ENCODE measurements at places on chromosomes 1 and 21.

GRCh38 chr1:193448682-193449461 lies 262.5 kb upstream of the B3GALT2 start:
- no peak for DNase-seq

- no peak for DNase-seq
Observed at GRCh38 chr1:27353629-27354028, 11.8 kb downstream of the SYTL1 start.

DNA sequence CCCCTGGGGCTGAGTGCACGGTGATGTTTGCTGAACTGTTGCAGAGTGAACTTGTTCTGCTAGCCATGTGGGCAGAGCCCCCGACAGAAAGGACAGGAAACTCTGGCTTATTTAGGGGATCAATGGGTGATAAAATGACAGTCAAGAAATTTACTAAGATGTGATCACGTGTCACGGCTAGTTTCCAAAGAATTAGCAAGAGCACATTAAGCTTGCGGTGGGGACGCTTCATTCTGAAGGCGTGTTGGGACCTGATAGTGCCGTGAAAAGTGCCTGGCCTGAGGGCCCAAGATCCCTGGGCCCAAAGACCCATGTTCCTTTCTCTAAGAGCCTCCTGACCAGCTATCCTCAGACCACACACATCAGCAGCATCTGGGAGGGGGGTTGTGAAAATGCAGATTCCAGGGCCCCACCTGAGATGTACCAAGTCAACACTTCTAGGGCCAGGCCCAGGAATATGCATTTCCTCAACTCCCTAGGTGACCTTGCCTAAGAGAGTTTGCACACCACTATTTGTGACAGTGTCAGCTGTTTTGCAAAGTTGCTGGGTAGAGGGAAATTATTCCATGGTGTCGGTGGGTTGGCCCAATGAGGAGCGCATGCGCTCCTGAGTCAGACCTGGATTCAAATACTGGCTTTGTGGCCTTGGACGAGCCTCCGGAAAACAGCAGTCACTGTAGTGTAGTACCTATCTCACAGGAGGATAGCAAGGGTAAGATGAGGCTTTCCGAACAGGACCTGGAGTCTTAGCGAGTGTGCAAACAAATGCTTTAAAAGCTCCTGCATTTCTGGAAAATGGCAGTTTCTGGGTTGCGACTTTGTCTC lies 77.5 kb downstream of the SPSB1 start:
- DNase-seq = no peak

- DNase-seq = no peak
Observed at GRCh38 chr1:233114860-233115259, 164.4 kb downstream of the NTPCR start.

DNA sequence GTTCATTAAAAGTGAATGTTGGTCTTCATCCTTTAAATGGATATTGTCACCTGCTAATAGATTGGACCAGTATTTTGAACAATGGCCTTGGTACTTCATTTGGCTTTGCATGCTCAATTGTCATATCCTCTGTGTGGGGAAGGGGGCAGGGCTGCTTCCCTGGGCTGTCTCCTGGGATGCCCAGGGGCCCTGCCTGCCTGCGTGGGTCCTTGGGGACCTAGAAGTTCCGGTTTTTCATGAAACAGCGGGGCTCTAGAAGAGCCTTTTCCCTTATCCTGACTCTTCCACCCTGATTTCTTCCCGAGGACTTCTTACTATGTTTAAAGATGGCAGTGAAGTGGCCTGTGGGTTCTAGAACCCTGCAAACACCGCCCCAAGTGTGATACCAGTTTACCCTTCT lies 97.5 kb downstream of the DISC1 start:
- no peak for DNase-seq

DNA sequence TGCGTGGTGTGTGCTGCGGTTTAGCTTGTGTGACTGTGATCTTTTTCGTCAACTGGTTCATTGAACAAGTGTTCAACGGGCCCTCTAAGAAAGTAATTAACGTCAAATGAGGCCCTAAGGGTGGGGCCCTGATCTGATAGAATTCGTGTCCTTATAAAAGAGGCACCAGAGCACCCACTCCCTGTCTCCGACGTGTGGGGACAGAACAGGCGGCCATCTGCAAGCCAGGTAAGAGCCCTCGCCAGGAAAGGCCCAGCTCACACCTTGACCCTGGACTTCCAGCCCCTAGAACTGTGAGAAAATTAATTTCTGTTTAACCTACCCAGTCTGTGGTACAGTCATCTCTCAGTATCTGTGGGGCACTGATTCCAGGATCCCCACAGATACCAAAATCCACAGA lies 20.4 kb upstream of the SAMD11 start:
- no peak for DNase-seq

- no peak for DNase-seq
Observed at GRCh38 chr1:212606395-212607205, 2.0 kb upstream of the ATF3 start.

GRCh38 chr1:35756064-35756463 lies 13.7 kb downstream of the CLSPN start:
- no peak for DNase-seq

- DNase-seq = no peak
Observed at GRCh38 chr1:51973587-51974474, 16.7 kb downstream of the RAB3B start.

DNA sequence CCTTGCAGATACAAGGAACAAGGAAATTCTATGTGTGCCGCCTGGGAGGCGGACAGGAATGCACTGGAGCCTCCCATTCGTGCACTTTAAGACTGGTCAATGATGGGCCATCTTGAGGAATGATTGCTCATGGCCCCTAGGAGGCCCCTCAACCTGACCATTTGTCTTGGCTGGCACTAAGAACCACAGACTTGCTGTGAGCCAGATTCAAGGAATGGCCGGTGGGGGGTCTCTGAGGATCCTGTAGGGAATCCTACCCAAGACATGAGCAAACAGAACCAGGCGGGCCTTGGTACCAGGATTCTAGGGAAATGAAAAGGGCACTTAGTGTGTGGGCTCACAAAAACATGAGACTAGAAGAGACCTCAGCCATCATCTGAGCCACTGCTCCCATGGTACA lies 28.1 kb upstream of the GOLT1A start:
- no peak for DNase-seq

DNA sequence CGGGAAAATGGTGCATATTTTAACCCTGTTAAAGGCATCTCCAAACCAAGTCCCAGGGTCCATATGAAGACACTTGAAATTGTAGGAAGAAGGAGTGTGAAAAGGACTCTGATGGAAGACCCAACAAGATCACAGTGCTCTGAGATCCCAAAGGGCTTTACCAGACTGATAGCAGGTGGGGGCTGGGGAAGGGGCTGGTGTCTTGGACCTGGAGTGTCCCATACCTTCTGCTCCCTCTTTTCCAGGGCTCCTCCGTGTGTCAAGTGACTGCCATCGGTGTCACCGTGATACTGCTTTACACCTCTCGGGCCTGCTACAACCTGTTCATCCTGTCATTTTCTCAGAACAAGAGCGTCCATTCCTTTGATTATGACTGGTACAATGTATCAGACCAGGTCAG lies 37.3 kb downstream of the GPR137B start:
- DNase-seq = no peak

DNA sequence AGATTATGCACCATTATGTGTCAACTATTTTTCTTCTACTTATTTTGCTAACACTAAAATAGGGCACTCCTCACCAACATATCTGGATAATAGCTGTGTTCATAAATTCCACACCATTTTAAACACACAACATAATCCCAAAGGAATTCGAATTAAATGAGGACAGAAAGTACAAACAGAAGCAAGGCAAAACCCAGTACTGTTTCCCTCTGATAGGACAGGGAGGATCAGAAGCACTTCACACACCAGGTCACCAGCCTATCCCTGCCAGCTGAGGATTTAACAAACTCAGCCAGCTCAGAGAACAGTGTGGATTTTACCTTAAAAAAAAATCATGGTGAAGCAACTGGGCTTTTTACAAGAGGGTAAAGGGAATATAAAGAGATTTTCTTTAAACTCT lies 20.0 kb downstream of the CRYZ start:
- DNase-seq = no peak

DNA sequence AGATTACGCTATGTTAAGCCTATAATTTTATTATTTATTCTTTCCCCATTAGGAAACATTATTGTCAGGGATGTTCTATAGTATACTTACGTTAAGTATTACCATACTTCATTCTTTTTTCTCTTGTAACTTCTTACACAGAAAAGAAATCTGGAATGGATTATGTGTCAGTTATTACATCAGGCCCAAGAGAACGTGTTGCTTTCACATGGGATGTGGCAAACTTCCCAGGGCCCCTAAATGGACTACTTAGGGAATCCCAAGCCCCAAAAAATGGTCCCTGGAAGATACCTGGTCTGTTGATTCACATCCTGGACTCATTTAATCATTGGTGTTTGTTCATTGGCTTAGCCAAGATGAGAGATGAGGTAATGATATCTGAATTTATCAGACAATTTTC lies 249.8 kb downstream of the NRIP1 start:
- no peak for DNase-seq

GRCh38 chr1:33250217-33250616 lies 6.1 kb upstream of the ZNF362 start:
- DNase-seq = no peak

DNA sequence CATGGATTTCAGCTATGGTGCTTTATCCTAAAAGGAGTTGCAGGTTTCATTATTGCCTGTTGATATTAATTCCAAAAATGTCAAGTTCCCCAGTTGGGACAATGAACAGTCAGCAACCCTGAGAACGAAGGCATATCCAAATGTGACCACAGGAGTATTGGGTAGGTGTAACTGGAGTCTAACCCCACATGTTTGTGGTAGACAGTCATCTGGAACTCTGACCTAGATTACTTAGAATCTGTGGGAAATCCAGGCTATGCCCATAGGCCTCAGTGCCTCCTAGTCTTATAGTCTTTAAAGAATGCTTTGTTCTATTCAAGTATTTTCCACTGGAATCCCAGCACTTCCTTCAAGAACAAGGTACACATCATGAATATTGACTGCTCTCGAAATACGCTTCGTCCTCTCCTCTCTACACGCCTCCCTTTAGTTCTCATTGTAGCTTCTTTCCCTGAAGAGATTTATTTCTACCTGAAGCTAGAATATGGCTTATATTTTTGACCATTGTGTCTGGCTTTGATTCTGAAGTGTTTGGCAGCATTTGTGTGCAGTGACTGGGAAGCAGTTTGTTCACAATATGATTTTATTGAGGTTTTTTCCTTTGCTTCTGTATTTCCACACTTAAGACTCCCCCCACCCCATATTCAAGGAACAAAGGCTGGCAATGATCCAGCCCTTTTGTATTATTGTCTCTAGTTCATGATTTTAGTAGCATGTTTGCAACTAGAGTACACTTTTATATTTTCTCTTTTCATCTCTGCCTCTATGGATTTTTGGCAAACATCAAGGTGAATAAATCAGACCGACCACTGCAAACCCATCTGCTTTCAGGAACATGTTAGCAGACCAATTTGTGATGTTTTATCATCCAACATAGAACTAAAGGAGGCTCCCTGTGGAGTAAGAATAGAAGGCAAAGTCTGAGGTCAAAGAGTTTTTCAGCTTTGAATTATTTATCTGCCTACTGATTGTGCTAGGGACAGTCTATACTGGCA lies 178.6 kb downstream of the GPR52 start:
- DNase-seq = no peak

DNA sequence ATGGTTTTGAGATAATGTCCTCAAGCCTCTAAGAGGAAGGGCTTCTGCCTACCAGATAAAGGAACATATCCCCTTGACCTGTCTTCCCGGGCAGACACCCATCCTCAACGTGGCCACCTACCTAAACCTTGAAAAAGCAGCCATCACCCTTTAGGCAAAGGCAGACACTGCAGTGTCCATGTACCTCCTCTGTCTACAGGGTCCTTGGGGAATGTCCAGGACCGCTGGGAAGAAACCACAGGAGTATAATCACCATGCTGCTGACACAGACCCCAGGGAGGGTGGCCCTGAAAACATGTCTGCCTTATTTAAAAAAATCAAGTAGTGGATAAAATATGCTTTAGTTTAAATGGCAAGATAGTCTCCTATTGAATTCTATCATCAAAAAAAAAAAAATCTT lies 16.6 kb downstream of the BCAR3 start:
- no peak for DNase-seq

GRCh38 chr1:1591452-1591851 lies 8.5 kb downstream of the FNDC10 start:
- no peak for DNase-seq

GRCh38 chr1:198132060-198132781 lies 24.6 kb upstream of the NEK7 start:
- no peak for DNase-seq

GRCh38 chr1:84110629-84111028 lies 33.4 kb upstream of the PRKACB start:
- no peak for DNase-seq

GRCh38 chr21:36549470-36549869 lies 69.5 kb upstream of the CLDN14 start:
- DNase-seq = no peak

DNA sequence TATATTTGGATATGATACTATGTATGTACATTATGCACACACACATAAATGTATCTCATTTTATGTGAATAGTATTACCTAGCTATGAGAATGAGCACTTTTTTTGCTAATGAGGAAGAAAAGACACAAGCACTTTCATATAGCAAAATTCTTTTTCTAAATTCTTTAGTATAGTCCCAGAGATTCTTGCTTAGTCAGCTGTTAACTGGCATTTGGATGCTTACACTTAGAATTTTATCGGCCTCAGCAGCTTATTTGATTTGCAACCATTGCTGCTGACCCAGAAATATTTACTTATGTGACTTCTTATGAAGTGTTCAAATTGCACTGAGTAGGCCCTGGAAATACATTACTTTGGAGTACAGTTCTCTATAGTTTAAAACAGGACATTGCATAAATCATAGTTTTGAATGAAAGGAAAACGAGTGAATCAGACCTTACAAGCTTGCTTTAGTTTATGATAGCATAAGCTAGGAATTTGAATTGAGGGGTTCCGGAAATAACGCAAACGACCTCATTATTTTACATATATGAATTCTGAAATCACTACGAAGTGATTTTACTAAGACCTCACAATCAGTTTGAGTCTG lies 653.9 kb upstream of the NEGR1 start:
- no peak for DNase-seq

DNA sequence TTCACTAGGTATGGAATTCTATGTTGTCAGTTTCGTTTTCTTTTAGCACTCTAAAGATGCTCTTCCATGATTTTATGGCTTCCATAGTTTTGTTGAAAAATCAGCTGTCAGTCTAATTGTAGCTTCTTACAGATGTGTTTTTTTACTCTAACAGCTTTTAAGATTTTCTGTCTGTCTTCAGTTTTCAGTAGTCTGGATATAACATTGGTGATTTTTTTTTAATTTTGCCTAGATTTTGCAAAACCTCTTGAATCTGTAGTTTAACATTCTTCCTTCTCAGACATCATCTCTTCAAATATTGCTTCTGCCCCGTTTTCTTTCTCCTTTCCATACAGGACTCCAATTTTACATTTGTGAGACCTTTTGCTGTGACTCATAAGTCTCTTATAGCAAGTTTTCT lies 17.9 kb upstream of the DYRK1A start:
- DNase-seq = no peak

DNA sequence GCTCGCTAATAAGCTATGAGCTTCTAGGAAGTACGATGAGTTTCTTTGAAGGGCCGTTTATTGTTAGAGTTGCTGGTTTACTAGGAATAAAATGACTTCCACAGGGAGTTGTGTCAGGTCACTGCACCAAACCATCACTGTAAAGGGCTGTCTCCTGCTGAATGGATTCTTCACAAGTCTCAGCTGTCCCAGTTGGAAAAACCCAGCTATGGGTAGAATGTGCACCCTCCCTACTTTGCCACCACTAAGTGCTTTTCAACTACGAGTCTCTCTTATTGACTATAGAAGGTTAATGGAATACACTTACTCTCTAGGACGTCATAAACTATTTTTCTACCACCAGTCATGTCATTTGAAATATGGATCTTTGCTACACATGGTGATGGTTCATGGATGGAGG lies 94.8 kb upstream of the BMP8A start:
- no peak for DNase-seq

Measured in cortex of kidney (tissue), 1 donor.